Posterior vena cava (tissue), 2 donors: ENCODE measurements at places on chromosomes 7 and 10. TPM values are rescaled to one million over a fixed set of nuclear protein-coding genes. Genes with fewer than 3 reads are reported as not detected.

DNA sequence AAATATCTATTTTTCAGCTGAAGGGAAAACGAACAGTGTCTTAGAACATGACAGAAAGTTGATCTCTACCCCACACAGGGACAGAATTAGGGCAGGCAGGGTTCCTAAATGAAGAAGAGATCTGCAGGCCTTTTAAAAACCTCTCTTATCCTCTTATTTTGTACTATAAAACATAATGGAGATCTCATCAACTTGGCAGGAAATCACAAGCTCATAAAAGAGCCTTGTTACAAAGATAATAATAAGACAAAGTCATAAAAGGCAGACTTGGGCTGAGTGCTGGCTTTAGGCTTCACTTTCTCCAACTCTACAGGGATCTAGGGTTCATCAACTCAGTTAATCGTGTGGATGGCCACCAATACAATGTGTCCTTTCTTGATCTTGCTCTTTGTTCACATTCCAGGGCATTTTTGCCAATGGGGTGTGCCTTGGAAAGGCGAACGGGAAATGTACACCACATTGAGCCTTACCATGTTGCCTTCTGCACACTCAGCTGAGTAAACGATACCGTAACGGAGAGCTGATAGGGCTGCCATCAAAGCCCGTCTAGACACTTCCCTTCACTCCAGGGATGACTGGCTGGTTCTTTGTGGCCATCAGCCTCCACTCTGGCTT lies 7.1 kb upstream of the TEX36 start:
- no peak for DNase-seq

DNA sequence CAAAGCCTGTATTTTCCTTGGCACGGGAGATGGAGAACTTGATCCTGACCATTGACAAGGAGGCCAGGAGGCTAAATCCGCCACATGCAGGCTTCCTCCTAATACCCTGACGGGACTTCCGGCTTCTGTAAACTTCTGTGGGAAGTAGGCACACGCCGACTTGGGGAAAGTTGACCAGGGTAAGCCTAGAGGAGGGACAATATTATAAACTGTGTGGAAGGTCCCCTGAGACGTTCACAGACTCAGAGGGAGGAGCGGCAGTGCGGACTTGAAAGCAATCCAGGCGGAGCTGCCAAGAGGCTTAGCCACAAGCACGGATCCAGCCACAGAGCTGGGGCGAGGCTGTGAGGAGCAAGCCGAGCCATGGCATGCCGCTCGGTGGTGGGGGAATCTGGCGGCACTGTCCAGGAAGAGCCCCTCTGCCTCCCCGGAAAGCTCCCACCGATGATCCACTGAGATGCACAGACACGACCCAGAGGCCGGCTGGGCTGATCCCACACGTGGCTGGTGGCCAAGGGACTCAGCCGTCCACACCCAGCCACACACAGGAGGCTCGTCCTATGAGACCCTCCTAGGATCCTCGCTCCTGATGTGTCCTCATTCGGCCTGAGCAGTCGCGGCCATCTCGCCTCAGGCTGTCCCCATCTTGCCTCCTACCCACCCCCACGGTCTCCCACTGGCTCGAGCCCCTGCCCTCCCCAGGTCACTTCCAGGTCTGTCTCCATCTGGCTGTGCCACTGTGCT lies 40.0 kb upstream of the INSIG1 start:
- peak; percentile 95 for DNase-seq

DNA sequence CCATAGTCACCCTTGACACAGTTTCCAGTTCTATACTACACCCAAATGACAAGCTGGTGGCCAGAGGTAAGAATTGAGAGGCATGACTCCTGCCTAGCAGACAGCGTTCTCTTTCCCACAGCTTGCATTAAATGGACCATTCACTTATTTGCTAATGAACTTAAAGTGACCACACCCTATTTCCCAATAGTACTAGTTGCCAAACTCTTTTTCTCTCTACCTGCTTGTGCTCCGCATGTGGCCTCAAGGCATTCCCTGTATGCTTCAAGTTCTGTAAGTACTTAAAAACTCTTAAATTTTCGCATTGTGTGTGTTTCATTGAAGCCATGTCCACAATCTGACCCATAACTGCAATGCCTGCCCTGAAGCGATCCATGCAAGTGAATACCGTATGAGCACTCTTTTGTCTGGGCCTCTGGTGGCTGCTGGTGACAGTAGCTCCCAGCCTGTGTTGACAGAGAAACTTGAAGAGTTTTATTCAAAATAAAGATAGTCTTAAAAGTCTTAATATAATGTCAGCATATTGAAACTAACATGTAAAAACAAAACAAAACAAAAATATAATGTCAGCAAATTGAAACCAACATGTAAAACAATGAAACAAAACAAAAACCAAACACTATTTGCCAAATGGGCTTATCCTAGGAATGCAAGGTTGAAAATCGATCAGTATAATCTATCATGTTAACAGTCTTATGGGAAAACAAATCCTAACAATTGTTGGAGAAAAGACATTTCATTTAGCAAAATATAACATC lies 73.6 kb downstream of the CCSER2 start:
- no peak for DNase-seq

GRCh38 chr7:137753948-137754851 lies 92.6 kb downstream of the DGKI start:
- DNase-seq = no peak

GRCh38 chr7:50821457-50822008 lies 38.8 kb upstream of the GRB10 start:
- no peak for DNase-seq

- no peak for DNase-seq
Observed at GRCh38 chr7:108086962-108087361, 43.2 kb downstream of the LAMB4 start.

- DNase-seq = no peak
Observed at GRCh38 chr10:104059364-104059763, 26.3 kb downstream of the COL17A1 start.

- DNase-seq = no peak
Observed at GRCh38 chr7:111301891-111302290, 211.0 kb downstream of the LRRN3 start.

GRCh38 chr10:50558371-50558770 lies 65.4 kb downstream of the SGMS1 start:
- no peak for DNase-seq

DNA sequence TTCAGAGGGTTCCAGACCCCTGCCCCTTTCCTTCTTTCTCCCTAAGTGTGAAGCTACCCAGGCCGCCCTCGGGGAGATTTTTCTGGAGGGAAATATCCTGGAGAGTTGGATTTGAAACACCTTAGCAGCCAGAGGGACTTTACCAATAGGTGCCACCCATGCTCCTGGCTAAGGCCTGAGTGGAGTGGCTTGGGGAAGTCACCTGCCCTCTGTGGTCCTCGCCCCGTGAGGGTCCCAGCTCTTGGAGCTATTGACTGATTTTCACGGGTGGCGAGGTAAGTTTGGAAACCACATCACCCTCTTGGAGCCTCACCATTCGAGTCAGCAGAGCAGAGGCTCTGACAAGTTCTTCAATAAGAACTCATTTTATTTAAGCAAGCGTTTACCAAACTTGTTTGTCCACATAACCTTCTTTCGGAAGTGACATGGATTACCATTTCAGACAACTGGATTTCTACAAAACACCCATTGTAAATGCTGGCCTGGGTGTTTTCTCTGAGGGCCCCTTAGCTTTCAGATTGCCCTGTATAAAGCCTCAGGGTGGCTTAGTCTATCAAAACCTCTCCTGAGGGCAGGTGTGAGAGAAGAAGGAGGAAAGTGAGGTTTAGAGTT lies 20.4 kb downstream of the AQP1 start:
- peak; percentile 38 for DNase-seq

The MINDY4 gene
- total RNA-seq = 13.9 TPM

The CLCN1 gene
- total RNA-seq = 0.05 TPM

The PLXNA4 gene
- 24.9 TPM for total RNA-seq

The CRYGN gene
- total RNA-seq = 1.1 TPM

The NPFFR1 gene
- not detected for total RNA-seq

The PTEN gene
- 144 TPM for total RNA-seq

The SLC18A3 gene
- total RNA-seq = not detected

The WNT8B gene
- not detected for total RNA-seq

The PRSS37 gene
- not detected for total RNA-seq

The CD36 gene
- total RNA-seq = 152 TPM

The EEPD1 gene
- 9.7 TPM for total RNA-seq
